ENCODE measurements at places on chromosomes 5 and 9.

DNA sequence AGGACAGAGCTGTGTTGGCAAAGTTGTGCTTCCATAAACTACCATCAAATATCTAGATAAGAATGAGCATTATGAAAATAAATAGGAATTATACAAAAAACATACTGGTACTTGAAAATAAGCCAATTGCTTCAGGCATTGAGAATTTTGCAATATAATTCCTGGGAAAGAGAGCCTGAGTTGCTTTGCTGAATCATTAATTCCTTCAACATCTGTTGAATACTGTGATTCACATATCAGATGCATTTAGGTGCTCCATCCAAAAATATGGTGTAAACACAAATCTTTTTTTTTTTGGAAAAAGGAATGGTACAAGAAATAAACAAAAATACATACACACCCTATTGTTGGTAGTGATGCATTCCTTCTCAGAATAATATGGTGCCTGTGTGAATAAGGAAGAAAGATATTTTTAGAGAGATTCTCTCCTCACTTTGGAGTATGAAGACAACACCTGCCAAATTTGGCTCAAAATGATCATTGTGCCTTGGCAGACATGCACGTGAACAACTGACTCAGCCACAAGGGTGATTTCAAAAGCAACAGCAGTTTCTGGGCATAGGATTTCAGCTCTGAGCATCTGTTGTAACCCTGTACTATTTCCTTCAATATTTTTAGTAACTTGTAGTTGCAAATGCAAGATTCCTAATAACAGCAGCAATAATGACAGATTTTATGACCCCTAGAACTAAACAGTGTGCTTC, 96.7 kb downstream of the CAVIN4 start:
- no peak for DNase-seq

DNA sequence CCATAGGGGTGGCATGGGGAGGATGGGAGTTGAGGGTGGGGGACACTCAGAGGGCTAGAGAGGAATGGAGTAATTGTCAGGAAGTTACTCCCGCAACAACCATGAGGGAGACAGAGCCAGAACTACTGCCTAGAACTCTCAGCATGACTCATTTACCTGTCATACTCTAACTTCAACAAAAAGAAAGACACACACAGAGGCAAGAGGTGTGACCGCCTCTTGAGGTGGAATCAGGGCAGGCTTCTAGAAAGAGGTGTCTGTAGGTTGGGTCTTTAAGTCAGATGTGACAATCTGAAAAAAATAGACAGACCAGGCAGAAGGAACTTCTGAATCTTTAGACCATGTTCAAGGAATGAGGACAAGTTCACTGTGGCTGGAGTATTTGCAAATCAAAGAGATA, 73.4 kb downstream of the GABBR2 start:
- DNase-seq, result no peak

DNA sequence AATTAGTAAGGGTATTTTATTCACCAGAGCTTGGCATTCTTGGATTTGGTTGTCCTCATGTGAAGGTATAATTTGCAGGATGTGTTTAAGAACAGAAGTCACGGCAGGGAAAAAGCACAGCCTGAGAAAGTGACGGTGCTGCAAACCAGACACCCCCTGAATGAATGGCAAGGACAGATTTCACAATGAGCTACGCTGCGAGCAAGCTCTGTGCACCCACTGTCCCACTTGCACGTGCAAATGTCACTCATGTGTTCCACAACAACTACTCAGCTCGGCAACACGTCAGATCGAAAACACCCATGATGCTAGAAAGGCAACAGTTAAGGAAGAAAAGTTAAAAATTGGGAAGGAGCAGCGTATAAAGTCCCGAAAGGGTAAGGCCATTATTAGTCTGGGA, 168.9 kb downstream of the ROR2 start:
- DNase-seq, result no peak

DNA sequence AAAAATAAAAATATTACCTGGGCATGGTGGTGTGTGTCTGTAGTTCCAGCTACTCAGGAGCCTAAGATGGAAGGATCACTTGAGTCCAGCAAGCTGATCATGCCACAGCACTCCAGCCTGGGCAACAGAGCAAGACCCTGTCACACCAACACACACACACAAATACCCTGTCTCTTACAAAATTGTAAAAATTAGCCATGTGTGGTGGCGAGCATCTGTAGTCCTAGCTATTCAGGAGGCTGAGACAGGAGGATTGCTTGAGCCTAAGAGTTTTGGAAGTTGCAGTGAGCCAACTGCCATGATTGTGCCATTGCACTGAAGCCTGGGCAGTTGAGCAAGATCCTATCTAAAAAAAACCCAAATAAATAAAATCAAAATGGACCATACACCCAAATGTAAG, 32.1 kb upstream of the DENND4C start:
- DNase-seq, result no peak

- DNase-seq, result no peak
Measured at GRCh38 chr5:146390469-146390868, 51.8 kb downstream of the POU4F3 start.

- DNase-seq, result no peak
Measured at GRCh38 chr9:104923740-104924139, 4.2 kb downstream of the ABCA1 start.

DNA sequence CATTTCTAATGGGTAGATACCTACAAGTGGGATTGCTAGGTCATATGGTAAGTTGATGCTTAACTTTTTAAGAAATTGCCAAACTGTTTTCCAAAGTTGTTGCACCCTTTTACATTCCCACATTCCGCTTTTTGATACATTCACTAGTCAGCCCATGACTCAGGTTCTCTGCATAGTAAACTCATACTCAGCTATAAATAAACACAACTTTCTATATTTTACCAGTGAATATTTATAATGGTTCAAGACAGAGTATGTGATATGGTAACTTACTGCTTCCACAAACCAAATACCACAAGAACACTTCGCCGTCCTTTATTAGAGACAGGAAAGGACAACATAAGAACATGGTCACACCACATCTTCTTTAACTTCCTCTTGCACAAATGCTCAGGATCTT, 54.0 kb downstream of the PLPP1 start:
- DNase-seq, result no peak

DNA sequence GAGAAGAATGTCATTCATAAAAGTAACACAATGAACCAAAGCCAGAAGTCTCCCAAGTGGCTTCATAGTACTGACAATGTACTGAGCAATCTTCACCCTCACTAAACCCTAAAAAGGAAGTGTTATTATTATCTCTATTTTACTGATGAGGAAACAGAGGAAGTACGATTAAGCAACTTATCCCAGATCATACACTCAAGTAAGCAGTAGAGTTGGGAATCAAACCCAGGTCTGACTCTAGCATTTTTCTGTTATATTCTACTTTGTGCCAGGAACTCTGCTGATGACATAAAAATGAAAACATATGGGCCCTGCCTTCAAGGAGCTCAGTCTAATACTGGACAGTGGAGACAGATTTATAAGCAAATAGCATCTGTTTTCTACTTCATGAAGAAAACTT, 109.2 kb downstream of the RAPGEF6 start:
- DNase-seq, result no peak

DNA sequence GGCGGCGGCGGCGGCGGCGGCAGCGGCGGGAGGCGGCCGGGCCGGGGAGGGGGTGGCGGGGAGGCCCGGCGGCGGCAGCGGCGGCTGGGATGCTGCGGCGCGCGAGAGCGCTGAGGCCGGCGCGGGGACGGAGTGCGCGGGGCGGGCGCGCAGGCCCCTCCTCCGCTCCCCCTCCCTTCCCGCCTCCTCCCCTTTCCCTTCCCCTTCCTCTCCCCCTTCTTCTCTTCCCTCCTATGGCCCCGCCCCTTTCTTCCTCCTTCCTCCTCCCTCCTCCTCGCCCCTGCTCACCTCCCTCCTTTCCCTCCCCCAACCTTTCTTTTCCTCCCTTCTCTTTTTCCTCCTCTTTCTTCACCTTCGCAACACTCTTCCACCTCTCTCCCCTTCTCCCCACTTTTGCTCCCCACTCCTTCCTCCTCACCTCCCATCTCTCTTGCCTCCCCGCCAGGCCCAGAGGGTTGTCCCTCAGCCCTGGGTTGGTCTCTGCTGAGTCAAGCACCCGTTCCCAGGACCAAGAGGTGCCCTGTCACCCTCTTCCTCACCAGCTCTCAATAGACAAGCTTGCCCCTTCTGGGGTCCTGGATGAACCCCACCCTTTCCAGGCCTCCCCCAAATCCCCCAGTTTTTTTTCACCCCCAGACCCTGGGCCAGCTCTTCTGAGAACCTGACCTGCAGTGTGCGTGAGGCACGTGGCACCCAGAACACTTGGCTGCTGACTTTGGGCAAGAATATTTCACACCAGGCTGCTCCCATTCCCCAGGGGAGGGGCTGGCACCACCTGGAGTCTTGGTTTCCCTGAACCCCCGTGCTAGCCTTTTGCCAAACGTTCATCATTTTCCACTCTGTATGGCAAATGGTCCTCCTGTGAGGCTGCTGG, at the start of gene SEMA4D:
Gene SEMA4D (minus strand): TSS at position 136 of the 874 bp plus-strand sequence. CDS start 92,657 bp downstream, outside the sequence.
- no peak for DNase-seq

GRCh38 chr5:95060098-95060497, 224.8 kb downstream of the MCTP1 start:
- no peak for DNase-seq

DNA sequence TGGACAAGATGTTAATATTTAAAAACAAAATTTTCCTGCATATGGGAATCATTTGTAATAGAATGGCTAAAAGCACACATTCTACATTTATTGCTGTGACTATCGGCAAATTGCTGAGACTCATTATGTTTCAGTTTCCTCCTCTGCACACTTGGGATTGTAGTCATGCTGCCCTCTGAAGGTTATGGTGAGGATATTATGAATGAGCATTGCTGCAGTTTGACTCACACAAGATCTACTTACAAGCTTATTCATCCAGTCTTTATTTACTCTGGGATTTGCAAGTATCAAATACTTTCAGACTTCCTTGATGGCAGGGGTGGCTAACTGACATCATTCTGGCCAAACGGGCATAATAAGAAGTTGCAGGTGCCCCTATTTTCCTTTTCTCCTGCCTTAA, 9.5 kb upstream of the NFIL3 start:
- no peak for DNase-seq

- no peak for DNase-seq
Measured at GRCh38 chr5:156021866-156022265, 305.1 kb upstream of the SGCD start.

DNA sequence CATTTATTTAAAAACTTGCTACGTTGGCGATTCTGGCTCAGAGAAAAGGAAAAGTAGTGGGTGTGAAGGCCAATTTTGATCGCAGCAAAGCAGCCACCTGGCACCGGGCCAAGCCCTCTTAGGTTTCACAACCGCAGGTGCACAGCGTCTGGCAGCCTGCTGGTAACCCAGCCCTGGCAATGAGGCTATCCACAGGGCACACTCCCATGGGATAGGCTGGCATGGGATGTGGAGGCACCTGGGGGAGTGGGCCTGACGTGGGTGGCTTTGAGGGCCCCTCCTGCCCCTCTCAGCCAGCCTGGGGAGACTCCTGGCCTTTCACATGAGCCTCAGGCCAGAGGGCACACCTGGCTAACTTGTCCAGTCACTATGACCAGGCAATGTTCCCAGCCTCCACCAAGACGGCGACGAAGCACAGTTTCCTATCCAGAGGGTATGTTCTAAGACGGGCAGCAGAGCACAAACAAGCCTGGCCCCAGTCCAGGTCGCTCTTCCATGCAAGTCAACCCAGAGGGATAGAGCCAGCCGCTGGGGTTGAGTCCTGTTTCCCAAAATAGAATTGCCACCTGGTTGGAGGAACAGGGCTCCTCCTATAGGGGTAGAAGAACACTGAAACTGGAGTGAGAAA, 19.0 kb downstream of the CMBL start:
- no peak for DNase-seq

- DNase-seq, result no peak
Measured at GRCh38 chr5:138951091-138951985, 76.2 kb upstream of the LRRTM2 start.

DNA sequence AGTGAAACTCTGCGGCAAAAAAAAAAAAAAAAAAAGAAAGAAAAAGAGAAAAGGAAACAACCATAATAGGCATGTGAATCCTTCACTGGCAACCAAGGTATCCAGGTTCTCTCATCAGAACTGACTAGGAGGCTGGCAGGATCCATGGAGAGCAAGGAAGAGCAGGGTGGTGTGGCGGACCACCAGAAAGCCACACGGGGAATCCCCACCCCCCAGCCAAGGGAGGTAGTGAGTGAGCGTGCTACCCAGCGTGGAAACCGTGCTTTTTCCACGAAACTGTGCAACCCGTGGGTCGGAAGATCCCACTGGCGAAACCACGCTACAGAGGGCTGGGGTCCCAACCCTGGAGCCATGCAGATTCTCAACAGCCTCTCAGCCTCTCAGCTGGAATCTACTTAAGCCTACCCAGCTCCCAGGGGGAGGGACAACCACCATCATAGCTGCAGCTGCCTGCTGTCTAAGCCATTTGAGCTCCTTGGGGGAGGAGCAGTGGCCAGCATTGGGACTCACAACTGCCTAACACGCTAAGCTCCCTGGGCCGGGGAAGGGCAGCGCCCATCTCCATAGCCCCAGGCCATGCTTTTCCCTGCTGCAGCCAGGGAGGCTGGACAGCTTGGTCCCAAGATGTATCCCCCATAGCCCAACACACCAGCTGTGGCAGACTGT, 91.6 kb downstream of the PRELID2 start:
- DNase-seq, result no peak

- DNase-seq, result no peak
Measured at GRCh38 chr5:54176066-54176830, 134.1 kb downstream of the ARL15 start.

DNA sequence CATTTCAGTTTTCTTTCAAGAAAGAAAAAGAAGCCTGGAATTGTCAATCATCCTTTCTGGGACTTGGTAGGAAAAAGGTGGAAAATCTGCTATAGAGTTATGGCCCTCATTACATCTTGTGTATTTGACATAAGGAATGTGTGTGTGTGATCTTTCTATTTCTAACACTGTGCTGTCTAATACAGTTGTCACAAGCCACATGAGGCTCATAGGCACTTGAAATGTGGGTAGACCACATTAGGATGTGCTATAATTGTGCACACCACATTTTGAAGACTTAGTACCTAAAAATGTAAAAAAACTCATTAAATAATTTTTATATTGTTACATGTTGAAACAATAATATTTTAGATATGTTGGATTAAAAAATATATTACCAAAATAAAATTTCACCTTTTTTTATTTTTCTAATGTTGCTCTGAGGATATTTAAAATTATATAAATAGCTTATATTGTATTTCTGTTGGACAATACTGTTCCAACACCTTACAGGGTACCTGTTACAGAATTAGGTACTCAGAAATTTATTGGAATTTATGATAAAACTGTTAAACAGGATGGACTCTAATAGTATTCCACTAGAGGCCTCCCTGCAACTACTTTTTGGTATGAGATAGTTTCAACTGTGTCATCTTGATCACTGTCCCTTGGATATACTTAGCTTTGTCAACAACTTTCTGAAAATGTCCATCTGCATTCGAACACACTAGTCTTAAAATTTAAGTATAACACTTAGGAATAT, 18.4 kb downstream of the MSANTD3 start:
- no peak for DNase-seq

GRCh38 chr9:21267485-21268346, 27.9 kb upstream of the IFNA14 start:
- no peak for DNase-seq
